NCI-H2227 treated with DMSO at 0.1 percent for 48 hours (cell line): ENCODE measurements at places on chromosomes 1 and 21.

GRCh38 chr1:221381910-221382623 lies 359.8 kb downstream of the DUSP10 start:
- DNase-seq: no peak

DNA sequence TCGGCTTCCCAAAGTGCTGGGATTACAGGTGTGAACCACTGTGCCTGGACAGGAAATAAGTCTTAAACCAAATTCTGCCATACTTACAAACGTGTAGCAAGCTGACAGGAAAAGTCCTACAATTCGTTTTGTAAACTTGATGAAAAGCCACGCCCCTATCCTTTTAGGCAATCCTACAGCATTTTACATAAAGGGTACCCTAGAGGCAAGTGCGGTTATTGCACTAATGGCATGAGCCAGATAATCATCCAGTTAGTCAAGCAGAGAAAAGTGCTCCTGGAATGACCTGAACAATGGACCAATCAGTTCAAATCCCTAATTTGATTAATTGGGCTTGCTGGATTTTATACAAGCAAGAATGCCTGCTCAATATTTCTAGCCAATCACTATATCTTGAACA lies 338.2 kb downstream of the KIF26B start:
- DNase-seq: no peak

DNA sequence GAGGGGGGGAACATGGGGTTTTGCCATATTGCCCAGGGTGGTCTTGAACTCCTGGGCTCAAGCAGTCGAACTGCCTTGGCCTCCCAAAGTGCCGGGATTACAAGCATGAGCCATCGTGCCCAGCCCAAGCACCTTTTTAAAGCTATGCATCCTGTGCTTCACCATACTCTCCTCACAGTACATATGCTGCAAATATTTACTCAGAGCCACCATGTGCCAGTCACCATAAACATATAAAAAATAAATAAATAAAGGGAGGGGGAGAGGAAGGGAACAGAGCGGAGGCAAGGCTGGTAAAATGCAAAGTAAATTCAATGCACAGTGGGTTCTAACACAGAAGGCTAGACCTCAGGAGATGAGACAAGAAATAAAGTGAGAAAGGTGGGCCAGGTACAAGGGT lies 64.7 kb downstream of the CAPZB start:
- no peak for DNase-seq

DNA sequence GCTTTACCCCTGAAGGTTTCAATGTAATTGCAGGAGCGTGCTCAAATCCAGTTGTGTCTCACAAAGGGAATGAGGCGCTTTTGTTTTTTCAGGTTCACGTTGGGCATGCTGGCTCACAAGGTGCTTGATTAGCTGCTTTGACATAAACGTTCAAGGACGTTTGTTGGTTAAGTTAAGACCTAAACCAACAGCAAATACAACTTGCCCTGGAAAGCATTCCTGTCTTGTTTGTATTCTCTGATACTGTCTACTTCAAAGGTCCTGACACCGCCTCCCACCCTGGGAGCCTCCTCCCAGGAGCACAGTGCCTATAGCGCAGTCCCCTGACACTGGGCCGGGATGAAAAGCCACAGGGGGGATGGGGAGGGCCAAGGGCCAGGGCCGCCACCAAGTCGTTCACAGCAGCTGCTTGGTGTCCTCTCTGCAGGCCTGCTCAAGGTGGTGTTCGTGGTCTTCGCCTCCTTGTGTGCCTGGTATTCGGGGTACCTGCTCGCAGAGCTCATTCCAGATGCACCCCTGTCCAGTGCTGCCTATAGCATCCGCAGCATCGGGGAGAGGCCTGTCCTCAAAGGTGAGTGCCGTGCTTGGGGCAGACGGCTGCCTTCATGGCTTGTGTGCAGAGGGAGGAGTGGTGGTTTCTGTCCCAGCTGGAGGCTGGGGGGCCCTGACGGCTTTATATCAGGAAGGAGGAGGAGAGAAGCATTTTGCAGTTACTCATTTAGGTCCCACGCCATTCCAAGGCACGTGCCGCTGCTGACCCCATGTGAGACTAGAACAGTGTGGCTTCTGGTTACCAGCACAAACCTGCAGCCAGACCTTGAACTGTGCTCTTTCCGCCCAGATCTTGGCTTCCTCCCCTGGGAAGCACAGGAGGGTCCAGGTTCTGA lies 6.1 kb downstream of the FAM3B start:
- no peak for DNase-seq

DNA sequence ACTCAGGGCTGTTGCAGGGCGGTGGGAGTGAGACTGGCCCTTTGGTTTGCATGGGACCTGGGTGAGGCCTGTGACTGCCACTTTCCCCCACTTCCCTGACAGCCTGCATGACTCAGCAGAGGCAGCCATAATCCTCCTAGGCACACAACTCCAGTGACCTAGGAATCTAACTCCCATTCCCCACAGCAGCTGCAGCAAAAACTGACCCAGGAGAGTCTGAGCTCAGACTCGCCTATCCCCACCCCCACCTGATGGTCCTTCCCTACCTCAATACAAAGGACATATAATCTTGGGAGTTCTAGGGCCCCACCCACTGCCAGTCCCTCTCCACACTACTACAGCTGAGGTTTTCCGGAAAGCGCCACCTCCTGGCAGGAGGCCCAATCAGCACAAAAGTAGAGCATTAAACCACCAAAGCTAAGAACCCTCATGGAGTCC lies 26.7 kb downstream of the NDC1 start:
- DNase-seq: no peak

DNA sequence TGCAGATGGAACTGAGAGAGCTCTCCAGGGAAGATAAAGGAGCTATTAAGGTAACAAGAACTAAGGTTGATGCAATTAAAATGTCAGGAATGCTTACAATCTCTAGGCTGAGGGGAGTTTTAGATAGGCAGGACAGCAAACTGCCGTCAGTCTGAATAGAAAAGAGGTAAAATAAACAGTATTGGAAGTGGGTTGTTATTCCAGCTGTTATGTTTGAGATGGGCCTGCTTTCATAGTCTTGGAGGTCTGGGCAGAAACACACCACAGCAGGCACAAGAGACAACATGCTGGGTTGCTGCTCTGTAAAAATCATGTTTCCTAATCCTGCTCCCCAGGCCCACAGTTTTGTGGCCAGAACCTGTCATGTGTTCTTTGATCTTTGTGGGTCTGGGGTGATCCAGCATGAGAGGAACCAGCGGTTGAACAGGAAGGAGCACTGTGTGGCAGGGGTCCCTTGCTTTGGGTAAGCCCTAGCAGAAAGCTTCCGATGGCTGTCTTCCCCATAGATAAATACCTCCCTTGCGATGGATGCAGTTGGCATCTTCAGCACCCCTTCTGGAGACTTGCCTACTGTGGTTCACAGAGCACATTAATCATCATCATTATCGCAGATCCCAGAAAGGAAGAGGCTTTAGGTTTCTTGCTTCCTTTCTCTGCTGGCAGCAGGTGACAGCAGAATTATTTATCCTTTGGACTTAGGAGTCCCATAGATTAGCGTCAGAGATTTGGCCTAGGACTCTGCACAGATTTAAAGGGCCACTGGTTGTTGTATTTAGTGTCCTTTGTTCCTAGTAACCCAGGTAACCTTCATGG lies 97.1 kb downstream of the AK5 start:
- peak; percentile 79 for DNase-seq

DNA sequence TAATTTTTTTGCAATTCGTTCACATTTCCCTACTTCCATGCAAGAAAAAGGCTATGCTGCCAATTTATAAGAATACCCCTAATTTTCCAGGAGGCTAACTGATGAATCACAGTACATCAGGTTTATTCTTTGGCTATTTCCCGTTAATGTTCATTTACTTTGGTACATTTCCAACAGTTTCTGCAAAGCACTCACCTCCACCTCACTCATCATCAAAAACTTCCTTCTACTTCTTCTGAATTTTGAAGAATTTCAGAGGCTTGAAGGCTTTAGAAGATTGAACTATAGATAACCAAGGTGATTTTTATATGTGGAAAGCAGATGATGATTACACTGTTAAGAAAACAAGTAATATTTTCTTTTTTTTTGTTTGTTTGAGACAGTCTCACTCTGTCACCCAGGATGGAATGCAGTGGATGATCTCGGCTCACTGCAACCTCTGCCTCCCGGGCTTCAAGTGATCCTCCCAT lies 60.5 kb upstream of the HP1BP3 start:
- no peak for DNase-seq

GRCh38 chr1:75615613-75616435 lies 4.9 kb upstream of the SLC44A5 start:
- DNase-seq: peak; percentile 29

DNA sequence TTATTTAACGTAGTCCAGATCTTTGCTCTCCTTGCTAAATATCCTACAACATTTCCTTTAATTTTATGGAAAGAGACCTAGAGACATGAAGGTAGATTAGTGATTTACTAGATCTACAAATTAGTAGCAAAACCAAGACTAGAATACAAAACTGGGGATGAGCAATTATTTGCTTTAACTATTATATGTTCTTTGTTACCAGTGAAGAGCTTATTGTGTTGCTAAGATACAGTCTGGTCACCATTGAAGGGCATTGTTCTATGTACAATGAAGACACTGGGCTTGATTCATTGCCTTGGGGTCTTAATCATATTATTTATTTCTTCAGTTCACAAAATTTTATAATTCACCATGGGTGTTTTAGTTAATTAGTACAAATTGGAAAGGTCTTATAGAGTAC lies 88.3 kb downstream of the S1PR1 start:
- no peak for DNase-seq
